Activated T-helper 1 cell treated with anti-CD3 and anti-CD28 coated beads, Interleukin-2, amount 50 U/mL, for 16 hours (primary cell): ENCODE measurements at places on chromosomes 1 and 21.

DNA sequence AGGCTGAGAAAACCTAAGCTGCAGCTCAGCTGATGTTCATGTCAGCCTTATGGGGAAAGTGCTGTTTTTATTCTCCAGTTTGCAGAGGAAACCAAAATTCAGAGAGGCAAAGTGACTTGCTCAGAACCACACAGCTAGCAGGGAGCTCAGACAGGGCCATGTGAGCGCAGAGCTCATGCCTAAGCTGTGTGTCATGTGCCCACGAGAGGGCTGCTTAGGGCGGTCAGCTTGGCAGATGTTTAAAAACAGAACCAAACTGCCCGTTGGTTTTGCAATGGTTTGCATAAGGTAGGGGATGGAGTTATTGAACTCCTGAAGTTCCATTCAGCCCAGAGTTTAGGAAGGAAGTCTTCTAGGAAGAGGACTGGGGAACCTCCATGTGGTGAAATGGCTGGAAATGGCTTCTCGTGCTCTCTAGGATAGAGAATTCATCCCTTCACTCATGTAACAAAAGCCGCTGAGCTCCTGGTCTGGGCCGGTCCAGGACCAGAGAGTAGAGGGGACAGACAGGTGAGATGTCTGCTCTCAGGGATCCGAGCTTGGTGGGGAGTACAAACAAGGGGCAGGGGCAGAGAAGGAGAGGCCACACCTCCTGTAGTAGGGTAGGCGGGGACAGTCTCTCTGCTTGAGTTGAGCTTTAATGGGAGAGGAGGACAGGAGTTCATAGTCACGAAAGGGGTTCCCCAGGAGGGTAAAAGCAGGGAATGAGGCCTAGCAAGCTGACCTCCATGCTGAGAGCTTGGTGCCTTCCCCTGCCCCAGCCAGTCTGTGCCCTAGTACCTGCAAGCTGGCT, 46.9 kb downstream of the ARHGEF10L start:
- no peak for DNase-seq

DNA sequence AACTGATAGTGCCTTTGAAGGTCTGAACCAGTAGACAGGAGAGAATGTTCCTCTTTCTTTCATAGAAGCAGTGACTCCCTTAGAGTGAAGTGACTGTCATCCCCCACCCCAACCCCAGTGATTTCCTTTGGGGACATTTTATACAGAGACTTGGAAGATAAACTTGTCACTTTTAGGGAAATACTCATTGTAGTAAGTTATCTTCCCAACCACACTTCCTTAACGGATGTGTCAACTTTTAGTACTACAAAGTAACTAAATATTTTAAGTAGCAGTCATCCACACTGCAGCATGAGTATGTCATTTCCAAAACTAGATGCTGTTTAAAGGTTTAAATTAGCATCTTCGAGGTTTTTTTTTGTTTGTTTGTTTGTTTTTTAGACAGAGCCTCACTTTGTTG, 13.7 kb downstream of the LRRC8B start:
- no peak for DNase-seq

DNA sequence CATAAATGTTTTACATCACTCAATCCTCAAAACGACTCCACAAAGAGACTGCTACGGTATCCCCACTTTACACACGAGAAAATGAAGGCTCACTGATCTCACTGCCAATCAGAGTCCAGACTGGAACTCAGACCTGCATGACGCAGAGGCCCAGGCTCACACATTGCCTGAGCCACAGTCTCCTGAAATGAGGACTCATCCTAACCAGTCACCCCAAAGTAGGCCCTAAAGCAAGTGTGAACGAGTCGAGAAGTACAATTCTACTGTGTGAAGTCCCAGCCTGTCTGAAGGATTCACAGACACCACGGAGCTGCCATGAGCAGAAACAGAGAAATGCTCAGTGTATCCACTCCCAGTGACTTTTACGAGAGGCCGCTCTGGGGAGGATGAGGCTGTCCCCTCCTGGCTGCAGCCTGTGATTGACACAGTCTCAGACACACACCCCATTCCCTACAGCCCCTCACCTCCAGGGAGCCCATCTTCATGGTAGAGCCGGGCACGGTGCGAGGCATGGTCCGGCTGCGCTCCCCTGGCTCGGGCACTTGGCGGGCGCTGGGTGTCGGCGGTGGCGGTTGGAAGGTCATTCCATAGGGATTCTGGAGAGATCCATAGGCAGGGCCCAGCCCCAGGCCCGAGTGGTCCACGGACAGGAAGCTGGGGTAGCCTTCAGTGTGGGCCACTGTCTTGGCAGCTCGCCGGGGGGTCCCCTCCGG, 26.7 kb upstream of the COL16A1 start:
- no peak for DNase-seq

DNA sequence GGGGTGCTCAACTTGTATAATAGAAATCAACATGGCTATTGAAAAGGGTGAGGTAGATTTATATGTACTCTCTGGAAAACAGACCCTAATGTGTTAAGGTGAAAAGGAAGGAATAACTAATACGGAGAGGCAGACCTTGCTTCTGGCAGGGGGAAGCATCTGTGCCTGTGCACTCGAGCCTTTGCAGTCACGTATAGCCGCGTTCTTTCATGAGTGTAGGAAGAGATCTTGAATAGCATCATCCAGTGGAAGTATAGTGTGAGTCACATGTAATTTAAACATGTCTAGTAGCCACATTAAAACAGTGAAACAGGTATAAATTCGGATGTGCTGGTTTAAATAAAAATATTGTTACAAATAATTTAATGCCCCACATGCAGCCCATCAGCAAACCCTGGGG, 3.0 kb downstream of the A3GALT2 start:
- no peak for DNase-seq

DNA sequence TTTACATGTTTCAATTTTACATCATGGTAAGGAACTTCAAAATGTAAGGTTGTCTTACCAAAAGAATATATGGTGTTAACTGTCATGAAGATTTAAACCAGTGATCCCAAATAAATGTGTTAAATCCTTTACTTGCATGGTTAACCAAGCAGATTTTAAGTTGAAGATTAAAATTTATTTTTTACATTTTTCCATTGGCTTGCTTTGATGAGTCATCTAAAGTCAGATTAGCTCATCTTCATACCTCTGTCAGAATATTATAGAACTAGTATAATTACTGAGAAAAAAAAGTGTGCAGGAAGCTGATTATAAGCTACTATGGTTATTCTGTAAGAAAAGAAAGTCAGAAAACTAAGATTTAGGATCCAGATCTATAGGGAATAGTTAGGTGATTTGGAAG, 95.3 kb upstream of the DPH5 start:
- DNase-seq: no peak

GRCh38 chr1:212964102-212964501, 13.8 kb downstream of the VASH2 start:
- DNase-seq: no peak

DNA sequence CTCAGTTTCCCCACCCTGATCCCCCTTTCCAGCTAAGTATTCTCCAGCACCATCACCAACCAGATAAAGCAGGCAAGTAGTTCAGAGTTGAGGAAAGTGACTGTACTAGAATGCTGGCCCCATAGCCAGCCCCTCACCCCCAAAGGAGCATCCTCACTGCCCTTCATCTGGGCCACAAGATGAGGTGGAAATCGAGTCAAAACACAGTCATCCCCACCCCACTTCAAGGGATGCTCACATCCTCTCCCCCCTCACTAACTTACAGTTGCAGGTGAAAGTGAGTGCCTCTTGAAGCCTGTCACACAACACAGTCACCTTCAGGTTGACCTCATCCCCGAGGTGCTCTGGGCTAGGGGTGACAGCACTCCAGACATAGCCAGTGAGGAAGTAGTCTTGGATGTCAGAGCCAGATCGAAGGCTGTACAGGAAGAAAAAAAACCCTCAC, 30.4 kb downstream of the PIK3C2B start:
- DNase-seq: no peak

- DNase-seq: no peak
These were observed 16.3 kb downstream of the OR2B11 start for GRCh38 chr1:247441606-247442005.

DNA sequence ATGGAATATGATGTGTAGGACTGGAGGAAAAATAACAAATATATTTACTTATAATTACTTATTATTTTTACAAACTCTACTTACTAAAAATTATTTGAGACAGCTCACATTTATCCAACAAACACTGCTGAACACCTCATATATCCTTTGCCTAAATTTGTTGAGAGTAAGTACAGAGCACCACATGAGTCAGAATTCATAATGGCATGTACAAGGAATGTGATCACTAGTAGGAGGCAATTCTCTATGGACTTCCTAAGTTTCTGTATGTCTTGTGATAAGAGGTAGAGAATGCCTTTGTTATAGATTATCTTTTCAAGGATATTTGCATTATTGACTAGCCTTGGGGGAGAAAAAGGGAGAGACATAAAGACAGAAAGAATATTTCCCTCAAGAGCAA, 8.2 kb upstream of the ST6GALNAC3 start:
- DNase-seq: no peak

- no peak for DNase-seq
These were observed 1.8 kb downstream of the RNPC3 start for GRCh38 chr1:103527331-103527730.

GRCh38 chr1:41241354-41241748, 755 bp downstream of the SCMH1 start:
- DNase-seq: peak; percentile 7

DNA sequence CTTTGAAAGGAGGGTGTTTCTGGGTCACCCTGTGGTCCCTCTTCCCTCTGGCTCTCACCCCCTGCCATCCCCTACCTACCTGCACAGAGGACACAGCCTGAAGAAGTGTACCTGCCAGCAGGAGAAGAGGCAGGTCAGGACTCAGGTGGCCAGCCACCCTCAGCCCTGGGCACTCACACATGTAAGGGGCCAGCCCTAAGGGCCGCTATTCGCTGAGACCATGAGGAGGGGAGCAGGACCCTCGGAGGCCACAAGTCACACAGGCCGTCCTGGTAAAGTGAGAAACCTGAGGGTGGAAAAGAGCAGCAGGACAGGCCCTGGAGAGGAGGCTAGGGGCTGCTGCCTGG, 1.2 kb downstream of the ZNF692 start:
- DNase-seq: no peak

- peak; percentile 9 for DNase-seq
These were observed 38.6 kb upstream of the COX20 start for GRCh38 chr1:244796719-244797406.

- DNase-seq: no peak
These were observed 125.2 kb upstream of the PTBP2 start for GRCh38 chr1:96596226-96596922.

GRCh38 chr1:13556224-13556764, 27.3 kb upstream of the PDPN start:
- no peak for DNase-seq
